ENCODE measurements at places on chromosomes 7 and 10.
A peak's percentile ranks its signal among the peaks of the same experiment; 100 is the strongest.

DNA sequence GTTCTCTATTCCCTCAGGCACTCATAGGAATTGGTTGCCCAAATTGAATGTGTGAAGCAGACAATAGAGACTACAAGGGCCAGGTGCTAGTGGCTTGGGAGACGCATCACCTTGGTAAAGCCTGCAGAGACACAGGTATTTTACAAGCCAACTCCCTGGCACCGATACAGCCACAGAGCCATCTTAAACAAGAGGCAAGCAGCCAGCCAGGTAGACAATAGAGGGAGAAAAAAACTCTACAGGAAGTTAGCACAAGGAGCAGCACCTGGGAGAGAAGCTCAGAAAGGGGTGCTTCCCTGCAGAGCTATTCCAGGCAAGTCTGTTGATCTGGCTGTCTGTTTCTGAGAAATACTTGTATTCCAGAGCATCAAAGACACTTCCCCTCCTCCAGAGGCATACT is 43.0 kb upstream of the CDK1 start:
- DNase-seq = peak; percentile 27

GRCh38 chr7:30491417-30491816 is 12.8 kb upstream of the NOD1 start:
- no peak for DNase-seq

- no peak for DNase-seq
Measured at GRCh38 chr10:103780242-103781149, 74.9 kb downstream of the SH3PXD2A start.

GRCh38 chr10:3530346-3530745 is 254.7 kb downstream of the KLF6 start:
- no peak for DNase-seq

- DNase-seq = no peak
Measured at GRCh38 chr10:58010073-58010702, 257.5 kb downstream of the IPMK start.

- no peak for DNase-seq
Measured at GRCh38 chr10:106992055-106992454, 172.5 kb downstream of the SORCS1 start.

- DNase-seq = no peak
Measured at GRCh38 chr10:75400771-75401568, 594 bp downstream of the ZNF503 start.

DNA sequence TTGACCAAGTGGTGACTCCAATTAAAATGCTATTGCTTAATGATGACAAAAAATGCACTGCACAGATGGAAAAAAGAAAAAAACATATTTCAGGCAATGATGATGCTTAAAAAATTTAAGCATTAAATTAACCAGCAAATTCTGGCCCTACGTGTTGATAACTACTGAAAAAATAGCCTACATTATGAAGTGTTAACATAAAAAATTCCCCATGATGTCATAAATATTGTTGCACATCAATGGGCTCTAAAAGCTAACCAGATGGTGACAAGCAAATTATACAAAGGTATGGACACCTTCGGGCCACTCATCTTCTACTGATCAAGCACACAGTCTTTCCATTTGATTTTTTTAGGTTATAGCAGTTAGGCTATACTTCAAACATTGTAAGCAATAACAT is 267.4 kb downstream of the PARD3 start:
- no peak for DNase-seq

- no peak for DNase-seq
Measured at GRCh38 chr10:18278181-18278580, 138.0 kb downstream of the CACNB2 start.

DNA sequence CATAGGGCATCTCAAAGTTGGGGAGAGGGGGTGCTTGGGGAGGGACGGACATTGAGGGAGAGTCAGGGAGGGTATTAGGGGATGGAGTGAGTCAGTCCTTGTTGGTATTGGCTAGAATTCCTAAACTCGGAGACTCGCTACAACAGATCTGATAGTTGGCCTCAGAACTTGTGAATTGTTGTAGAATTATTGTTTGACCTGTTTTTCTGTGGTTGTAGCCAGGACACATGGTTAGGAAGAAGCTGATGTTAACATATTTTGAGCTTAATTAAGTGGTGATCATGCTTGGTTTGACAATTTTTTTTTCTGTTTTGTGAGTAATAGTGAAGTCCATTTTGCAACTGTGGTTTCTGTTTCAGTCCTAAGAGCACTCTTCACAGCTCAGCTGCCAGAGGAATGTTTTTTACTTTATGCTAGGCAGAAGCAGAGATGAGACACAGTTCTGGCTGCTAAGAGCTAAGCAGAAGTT is 1190.3 kb upstream of the C7orf33 start:
- no peak for DNase-seq

DNA sequence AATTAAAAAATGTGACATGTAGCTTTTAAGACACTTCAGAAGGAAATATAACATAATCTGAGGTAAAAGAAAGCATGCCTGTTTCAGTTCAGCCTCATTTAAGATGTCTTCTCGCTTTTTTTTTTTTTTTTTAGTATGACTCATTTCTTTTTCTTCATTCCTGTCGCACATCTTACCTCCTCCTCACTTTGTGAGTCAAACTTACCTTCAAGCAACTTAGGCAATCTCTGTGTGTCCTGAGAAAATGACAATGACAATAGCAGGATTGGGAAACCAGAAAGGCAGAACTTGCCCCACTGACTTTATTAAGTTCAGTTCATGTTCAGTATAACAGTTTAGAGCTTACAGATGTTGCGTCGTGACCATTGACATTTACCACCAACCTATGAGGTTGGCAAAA is 7.7 kb downstream of the PTN start:
- no peak for DNase-seq

- no peak for DNase-seq
Measured at GRCh38 chr7:10802011-10802410, 171.7 kb upstream of the PHF14 start.

DNA sequence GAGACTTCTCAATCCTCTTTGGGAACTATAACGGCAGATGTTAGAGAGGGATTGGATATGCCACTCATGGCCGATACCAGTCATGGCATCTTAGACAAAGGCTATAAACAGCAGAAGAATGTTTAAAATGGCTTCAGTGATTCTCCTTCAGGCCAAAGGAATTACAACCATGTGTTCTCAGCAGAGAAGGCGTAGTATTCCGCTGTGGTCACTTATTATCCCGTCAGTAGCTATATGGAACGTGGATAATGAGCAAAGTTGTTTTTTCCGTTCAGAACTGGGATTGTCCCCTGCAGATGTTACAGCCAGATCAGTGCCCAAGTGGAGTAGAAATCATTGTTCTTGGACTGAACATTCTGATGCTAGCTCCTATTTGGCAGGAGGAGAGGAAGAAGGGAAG is 43.1 kb downstream of the TEX36 start:
- no peak for DNase-seq

DNA sequence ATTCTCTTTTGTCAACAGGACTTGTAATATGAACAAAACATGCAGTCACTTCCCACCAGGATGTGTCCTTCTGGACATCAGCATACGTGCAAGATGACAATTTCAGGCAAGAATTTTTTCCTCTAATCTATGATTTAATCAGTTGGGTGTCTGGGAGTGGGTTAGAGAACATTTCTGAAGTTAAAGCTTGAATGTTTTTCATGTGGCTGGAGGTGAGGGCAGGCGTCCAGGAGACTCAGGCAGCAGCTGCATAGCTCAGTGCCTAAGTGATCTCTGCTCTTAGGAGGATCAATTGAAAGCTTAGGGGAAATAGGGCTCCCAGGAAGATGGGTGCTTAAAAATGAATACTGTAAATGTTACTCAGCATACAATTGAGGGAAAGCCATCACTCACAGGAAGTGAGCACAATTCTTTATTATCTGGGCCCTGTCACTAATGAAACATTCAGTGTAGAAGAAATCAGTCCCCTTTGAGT is 457.6 kb upstream of the KLF6 start:
- DNase-seq = no peak

- DNase-seq = no peak
Measured at GRCh38 chr10:100735337-100736143, 9.8 kb upstream of the PAX2 start.

- no peak for DNase-seq
Measured at GRCh38 chr7:134446923-134447322, 12.0 kb downstream of the AKR1B1 start.

GRCh38 chr10:69636626-69637605 is 6.9 kb downstream of the FAM241B start:
- DNase-seq = no peak

- DNase-seq = no peak
Measured at GRCh38 chr7:95396136-95397032, at the start of gene PON3. Gene PON3, minus strand, starts transcription at chr7:95396375. Its CDS starts 25 bp downstream, at chr7:95396350.

DNA sequence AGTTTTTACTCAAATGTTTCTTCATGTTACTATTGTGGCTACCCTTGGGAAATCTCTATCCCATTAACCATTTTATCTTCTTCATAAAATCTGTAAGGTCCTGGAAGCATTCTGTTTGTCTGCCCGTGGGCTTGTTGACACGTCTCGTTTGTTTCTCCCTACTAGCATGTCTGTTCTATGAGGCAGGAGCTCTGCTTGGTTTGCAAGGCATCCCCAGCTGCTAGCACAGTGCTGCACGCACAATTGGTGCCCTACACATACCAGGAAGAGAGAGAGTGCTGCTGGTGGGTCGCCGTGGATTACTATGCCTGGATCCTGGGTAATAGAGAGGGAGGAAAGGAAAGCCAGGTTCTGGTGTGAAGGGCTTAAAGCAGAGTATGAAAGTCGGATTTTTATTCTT is 166.1 kb upstream of the TNS3 start:
- no peak for DNase-seq

- DNase-seq = peak; percentile 15
Measured at GRCh38 chr7:94941844-94942632, 34.6 kb downstream of the PPP1R9A start.

- DNase-seq = no peak
Measured at GRCh38 chr10:125926247-125926646, 29.9 kb downstream of the FANK1 start.

All from NCI-H2029 treated with DMSO at 0.1 percent for 48 hours (cell line).